ENCODE measurements at places on chromosomes 6 and 20.

DNA sequence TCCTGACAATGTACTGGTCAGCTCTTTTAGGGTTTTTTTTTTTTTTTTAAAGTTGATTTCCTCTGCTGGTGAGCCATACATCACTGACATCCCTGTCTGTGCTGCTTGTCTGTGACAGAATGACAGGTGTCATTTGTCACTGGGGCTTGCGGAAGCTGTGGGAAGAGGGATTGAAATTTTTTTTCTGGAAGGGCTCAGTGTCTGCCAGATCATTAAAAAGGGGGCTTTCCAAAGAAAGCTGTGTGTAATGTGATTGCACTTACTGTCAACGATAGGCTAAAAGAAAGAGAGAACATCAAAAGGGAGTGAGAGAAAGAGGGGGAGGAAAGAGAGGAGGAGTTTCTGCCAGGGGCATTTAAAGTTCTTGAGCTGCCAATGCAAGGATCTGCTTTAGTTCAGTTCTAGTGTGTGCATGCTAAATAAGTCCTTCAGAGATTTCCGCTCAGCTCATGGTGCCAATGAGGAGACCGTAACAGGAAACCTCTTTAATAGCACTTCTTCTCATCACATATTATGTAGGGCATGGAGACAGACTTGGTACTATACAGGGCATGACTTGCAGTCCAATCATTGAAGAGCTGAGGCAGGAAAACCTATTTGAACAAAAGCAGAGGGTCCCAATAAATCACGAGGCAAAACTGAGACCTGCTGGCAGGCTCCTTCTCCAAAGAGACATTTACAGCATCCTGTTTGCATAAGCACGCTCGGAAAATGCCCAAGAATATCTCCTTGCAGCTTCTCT, 177.2 kb downstream of the TSHZ2 start:
- DNase-seq = peak; percentile 47

DNA sequence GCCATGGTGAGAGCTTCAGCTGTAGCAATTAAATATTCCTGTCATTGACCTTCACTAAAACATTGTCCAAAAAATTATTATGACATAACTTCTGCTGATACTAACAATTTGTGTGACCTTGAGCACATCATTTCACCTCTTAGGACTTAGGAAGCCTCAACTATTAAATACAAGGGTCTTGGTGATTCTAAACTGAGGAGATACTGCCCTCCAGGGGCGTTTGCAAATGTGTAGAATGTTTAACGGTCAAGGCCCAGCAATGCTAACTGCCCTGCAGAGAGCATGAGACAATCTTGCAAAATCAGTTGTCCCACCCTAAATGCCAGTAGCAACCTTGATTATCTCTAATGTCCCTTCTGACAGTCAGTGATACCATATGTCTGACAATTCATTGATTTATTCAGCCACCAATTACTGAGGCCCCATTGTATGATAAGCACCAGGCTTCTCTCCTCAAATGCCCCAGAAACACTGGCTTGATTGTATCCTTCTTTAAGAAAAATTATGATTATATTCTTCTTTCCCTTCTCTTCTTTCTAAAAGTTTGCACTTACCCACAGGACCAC, 284.1 kb upstream of the PLN start:
- no peak for DNase-seq

DNA sequence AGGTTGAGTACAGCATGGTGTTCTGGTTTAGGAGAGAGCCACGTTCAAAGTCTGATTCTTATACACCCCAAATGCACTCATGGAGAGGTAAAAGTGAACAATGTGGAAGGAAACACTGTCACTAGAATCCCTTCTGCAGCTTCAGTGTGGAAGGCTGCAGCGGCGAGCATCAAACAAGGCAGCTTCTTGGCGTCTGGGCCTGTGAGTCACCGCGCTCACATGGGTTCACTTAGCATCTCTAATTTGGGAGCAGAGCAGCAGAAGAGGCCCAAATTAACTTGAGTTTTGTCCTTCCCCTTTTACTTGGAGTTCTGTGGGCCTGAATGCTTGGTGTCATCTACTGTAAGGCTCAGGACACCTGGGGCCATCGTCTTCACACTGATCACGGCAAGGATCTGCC, 10.9 kb upstream of the E2F1 start:
- DNase-seq = peak; percentile 79

DNA sequence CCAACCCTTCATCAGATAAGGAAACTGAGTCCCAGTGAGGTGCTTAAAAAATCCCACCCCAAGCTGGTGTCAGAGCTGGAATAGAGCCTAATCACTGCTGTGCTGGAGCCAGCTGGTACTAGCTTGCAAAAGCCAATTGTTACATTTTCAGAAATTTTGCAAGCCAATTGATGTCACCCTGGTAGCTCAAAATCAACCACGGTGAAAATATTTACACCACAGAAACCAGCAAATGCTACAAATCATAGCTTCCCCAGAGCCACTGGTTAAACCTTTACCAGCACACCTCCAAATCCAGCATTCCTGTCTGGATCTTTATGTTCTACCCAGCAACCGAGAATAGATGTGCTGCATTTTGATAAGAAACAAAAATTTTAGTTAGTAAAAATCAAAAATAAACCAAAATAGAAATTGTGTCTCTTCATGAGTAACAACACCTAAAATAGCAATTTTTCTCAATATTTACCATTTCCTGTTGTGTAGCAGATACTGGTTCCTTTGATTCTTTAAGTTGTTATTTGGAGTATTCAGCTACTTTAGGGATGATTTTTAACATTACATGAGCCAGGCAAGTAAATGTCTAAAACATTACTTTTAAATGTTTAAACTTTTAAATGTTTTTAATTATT, 7.2 kb upstream of the LCA5 start:
- DNase-seq = no peak

DNA sequence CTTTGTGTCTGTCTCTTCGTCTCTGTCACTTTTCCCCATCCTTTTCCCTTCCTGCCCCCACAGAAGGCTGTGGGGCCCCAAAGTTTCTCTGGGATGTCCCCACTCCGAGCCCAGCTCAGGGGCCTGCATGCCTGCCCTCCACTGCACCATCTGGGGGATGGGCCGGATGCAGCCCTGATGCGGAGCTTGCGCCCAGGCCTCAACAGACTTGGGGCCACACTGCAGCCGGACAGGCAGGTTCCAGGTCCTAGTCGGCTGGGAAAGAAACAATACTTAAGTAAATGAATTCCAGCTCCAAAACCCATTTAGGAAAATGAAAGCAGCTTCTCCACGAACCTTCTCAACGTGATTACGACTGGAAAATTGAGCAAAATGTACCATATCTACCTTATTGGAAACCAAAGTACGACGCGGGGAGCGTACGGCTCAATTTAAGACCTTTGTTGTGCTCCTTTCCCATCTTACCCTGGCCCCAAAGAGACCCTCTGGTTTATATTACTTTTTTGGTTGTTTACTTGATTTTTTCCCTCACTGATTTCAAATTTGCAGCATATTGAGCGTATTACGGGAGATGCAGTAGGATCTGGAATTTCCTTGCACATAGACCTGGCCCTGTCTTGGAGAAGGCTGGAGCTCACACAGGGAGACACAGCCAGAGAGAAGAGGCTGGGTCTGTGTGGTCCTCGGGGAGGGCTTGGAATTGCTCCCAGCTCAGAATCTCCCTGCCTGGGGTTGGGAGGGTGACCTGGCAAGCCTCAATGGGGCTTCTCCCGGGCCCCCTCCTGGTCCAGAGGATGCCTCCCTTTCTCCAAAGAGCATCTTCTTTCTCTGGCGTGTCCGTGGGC, 8.0 kb downstream of the FOXC1 start:
- no peak for DNase-seq

- DNase-seq = no peak
Observed at GRCh38 chr6:138662471-138662870, 111.1 kb upstream of the CCDC28A start.

GRCh38 chr6:71473926-71474325, 185.3 kb downstream of the OGFRL1 start:
- no peak for DNase-seq

DNA sequence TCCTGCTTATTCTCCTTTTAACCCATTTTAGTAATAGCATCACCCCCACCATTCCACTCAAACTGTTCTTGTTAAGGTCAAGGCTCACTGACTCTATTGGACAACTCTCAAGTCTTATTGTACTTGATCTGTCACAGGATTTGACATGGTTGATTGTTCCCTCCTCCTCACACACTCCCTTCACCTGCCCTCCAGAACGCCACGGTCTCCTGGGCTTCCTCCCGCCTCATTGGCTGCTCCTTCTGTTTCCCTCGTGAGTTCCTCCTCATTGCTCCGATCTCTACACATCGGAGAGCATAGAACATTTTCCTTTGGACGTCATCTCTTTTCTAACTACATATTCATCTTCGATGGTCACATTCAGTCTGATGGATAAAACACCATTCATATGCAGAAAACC, 55.1 kb downstream of the STMND1 start:
- DNase-seq = no peak

- no peak for DNase-seq
Observed at GRCh38 chr20:38193586-38194105, 28.6 kb upstream of the TGM2 start.

DNA sequence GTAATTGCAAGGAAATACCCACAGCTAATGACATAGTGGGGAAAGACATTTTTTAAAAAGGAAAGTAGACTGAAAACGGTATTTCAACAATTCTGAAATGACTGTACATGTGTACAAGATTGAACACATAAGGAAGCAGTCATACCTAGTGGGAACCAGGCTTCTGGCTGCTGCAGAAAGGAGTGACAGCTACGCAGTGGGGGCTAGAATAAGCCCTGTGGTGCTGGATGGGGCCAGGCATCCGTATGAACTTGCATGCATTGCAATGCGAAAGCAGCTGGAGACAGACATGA, 54.9 kb upstream of the GPR31 start:
- no peak for DNase-seq

DNA sequence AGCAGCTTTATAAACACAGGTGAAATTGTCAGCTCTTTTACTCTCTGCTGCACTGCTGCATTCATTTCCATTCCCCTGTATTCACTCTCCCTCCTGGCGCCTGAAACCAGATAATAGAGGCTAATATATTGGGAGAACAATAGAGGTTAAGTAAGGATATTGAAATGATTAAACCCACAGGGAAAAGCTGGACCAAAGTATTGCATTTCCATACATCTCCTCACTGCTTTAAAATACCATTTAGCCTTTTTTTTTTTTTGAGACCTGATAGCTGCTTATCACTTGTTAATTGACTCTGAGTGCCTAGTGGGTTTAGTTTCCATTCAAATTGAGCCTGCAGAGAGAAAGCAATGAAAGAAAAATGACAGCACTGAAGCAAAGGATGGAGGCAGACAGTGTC, 540.5 kb upstream of the IMPG1 start:
- DNase-seq = no peak

- DNase-seq = peak; percentile 15
Observed at GRCh38 chr20:48489656-48490055, 338.1 kb downstream of the PREX1 start.

GRCh38 chr20:21191839-21192238, 66.0 kb downstream of the KIZ start:
- no peak for DNase-seq

- no peak for DNase-seq
Observed at GRCh38 chr20:36206068-36206467, 30.2 kb upstream of the AAR2 start.

DNA sequence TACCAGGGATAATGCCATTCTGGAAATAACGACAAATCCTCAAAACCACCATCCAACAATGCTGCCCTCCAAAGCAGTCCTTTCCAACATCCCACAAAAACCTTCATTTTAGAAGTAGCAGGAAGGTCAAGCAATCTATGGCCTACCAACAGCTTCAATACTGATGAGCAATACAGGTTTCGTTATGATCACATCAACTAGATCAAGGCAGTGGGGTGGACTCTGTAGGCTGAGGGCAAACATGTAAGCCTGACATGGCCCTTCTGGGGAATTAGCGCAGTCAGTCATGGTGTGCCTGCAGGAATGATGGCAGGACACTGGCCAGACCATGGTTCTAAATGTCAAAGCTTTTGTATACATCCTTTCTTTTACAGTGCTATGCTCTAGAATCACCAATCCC, 41.7 kb downstream of the EZR start:
- no peak for DNase-seq

DNA sequence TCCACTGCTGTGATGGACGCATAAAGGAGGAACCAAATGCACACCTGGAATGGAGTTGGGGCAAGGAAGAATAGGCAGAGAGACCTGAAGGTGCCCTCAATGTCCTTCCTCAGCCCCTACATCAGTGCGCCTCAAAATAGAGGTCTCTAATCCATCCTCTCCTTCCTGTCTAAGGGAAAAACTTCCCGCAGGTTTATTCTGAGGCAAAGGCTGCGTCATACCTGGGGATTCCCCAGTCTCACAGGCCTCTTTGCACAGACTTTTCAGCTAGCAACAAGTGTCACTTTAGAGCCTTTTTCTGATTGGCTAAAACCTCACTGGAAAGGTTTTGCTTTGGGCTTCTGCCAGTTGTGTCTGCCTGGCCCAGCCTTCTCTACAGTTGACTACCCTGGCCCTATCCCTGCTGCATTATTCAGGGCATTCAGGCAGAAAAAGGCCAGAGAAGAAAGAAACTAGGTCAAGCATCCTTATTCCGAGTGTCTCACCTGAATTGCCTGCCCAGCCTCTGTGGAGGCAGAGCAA, 1.8 kb upstream of the HLA-DQB1 start:
- peak; percentile 14 for DNase-seq

DNA sequence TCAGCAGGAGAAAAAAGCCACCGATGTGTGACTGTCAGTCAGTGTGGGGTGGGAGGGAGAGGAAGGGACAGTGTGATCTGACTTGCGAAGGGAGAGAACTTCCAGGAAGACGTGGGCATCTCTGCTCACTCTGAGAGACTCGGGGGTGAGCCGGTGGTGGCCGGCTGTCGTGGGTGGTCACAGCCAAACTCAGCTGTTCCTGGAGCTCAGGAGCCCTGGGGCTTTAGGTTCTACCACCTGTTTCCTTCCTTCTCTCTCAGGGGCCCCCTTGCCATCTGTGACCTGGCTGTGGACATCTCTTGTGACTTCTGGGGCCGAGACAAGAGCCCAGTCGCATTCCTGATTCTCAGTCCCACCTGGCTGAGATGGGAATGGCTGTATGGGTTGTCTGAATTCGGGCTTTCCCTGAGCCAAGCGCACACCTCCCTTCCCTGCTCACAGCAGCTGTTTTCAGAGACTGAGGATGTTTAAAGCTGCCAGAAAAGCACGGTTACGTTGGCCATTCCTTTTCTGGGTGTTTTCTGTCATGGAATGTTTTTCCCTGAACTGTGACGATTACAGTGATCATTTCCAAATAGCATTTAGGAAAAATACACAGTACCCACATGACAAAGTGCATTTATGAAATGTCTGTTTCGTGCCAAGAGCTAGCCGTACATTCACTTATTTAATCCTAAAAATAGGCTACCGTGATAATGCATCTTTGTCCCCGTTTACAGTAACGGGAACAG, 36.5 kb downstream of the SYNJ2 start:
- peak; percentile 71 for DNase-seq

- DNase-seq = no peak
Observed at GRCh38 chr6:72620871-72621290, 983 bp upstream of the KCNQ5 start.

All from muscle of arm (tissue), 14 donors.